ENCODE measurements at places on chromosomes 7 and 10.

DNA sequence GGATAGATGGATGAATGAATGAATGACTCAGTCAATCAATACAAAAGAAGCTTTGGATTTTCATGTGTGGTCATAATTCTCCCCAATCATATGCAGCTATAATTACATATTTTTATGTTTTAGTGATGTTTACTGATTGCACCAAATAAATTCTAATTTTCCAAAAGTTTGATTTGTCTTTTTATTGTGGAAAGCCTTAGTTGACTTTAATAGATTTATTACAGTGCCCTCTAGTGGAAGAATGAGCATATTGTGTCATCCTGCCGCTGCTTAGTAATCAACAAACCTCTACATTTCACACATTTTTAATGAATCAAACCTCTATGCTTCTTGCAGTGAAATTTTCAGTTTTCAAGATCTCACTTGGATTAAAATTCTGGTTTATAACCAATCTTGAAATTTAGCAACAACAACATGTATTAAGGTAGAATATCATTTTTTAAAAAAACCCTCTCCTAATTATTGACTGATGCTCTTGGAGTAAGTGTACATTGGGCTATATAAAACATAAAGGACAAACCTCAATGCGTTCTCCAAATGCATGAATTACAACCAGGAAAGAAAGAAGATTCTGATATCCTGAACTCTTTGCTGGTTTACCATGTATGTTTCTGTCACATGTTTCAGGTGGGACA is 55.6 kb upstream of the PNLIP start:
- no peak for DNase-seq

- no peak for DNase-seq
Observed at GRCh38 chr10:34549001-34549400, 266.1 kb downstream of the PARD3 start.

DNA sequence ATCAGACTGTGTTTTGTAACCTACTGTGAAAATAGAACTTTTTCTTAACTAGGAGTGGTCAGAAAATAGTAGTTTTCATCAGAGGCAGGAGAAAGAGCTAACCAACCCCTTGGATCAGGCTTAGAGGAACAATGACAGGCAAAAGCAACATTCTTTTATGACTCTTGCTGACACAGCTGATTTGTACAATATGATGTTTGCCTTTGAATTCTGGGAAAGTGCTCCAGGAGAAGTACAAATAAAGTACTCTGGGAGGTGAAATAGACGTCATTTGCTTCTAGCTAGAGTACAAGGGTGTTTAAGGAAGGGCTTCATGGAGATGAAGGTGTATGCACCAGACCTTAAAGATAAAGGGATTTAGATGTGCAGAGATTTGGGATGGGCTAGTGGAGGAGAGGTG is 75.1 kb upstream of the KIAA1217 start:
- DNase-seq = no peak

DNA sequence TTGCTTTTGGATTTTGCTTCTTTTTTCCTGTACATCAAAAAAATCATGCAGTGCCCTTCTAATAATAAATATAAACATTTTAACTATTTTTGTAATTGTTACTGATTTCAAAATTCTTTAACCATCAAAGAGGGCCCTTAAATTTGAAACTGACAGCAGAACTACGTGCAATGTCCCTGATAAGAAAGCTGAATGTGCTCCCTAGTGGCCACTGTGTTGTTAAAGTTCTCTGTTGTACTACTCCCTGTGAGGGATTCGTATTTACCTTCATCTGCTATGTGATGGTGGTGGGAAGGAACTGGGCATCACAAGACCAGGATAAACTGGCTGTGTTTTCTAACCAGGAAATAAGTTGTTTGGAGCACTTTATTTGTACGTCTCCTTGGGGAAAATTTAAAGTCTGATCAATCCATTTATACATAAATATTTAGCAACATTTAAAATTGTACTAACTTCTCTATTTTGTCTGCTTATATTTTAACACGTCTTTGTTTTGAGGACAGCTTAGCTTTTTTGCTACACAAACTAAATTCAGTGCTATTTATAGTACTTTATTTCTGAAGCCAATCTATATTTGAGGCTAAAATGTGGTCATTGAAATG is 322.4 kb downstream of the HGF start:
- no peak for DNase-seq

Measured in stimulated activated CD4-positive, alpha-beta T cell treated with anti-CD3 and anti-CD28 coated beads, Interleukin-1b, Interleukin-23, amount 100 ng/mL, for 1 hour (primary cell).